CD4-positive, alpha-beta T cell (primary cell): ENCODE measurements at places on chromosomes 4 and X.

DNA sequence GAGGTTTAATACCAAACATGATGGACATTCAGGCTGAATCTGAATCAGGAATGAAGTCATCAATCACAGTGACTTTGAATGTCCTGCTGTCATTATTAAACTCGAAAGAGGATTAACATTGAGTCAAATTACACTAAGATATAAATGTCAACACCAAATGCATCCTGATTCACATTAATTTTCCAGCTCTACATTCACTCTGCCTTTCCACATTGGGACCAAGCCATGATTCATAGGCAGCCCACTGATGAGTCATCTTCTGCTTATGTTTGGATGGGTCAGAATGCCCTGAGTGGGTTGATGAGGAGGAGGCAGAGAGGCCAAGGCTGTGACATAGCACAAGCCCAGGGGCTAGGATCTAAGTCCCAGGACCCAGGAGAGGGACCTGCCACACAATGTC, 247.6 kb upstream of the RPS6KA3 start:
- DNase-seq = no peak

GRCh38 chr4:85637778-85638177, 162.8 kb downstream of the ARHGAP24 start:
- no peak for DNase-seq

- DNase-seq = no peak
Observed at GRCh38 chrX:45187731-45188130, 12.9 kb downstream of the DIPK2B start.

- no peak for DNase-seq
Observed at GRCh38 chrX:66328950-66329596, 165.0 kb downstream of the HEPH start.

- DNase-seq = no peak
Observed at GRCh38 chr4:121125498-121125885, 38.6 kb downstream of the TNIP3 start.

DNA sequence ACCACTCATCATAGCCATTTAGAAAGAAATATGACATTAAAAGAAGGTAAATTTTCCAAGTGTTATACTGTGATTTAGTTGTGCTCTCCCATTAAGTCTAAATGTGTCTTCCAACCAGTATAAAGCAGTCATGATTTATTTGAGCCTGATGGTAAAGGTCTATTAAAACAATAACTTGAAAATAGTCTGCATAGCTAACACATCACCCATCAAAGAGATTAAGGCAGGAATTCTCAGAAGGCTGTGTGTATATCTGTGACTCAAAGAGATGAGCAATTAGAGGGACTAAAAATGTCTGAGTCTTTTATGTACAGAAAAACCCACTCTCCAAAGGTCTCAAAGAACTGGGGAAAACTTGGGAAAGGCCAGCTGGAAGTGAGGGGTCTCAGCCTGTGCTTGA, 70.3 kb upstream of the IQCM start:
- no peak for DNase-seq

DNA sequence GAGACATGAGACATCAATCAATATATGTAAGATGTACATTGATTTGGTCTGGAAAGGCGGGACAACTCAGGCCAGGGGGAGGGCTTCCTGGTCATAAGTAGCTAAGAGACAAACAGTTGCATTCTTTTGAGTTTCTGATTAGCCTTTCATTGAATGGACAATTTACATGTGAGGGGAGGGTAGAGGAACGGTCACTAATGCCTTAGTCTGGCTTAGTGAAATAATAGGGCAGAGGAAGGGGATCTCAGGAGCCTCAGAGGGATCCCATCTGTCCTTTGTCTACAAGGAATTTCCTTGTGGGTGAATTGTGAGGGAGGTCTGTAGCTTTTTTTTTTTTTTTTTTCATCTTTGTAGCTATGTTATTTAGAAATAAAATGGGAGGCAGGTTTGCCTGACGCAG, 88.3 kb downstream of the GK start:
- no peak for DNase-seq

GRCh38 chr4:74456056-74456744, 11.3 kb downstream of the AREG start:
- DNase-seq = no peak

GRCh38 chrX:108735091-108735678, 1.2 kb downstream of the IRS4 start:
- DNase-seq = no peak

GRCh38 chr4:62644372-62644771, 1444.2 kb downstream of the ADGRL3 start:
- DNase-seq = no peak

- DNase-seq = no peak
Observed at GRCh38 chr4:105510245-105510644, 36.4 kb upstream of the PPA2 start.

- no peak for DNase-seq
Observed at GRCh38 chr4:41334182-41334581, 77.5 kb downstream of the UCHL1 start.

- no peak for DNase-seq
Observed at GRCh38 chr4:21885241-21885640, 63.3 kb downstream of the KCNIP4 start.

DNA sequence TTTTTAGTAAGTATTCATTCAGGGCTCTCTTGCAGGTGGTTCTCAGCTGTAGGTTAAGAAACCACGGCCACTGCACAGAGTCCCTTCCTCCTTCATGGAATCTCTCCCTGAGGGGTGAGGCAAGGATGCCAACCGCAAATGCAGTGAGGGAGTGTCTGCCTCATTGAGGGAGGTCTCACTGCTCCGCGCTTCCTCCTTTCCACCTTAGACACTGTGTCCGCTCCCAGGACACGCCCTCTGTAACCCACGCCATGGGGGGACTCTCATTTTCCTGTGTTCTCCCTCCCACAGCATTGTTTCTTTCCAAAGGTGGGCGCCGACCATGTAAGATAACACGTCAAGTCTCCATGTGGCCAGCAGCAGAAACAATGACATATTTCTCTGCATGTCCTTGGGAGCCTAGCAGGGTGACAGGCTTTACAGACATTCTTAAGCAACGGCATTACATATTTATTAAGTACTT, 63.2 kb downstream of the SEPSECS start:
- DNase-seq = no peak

DNA sequence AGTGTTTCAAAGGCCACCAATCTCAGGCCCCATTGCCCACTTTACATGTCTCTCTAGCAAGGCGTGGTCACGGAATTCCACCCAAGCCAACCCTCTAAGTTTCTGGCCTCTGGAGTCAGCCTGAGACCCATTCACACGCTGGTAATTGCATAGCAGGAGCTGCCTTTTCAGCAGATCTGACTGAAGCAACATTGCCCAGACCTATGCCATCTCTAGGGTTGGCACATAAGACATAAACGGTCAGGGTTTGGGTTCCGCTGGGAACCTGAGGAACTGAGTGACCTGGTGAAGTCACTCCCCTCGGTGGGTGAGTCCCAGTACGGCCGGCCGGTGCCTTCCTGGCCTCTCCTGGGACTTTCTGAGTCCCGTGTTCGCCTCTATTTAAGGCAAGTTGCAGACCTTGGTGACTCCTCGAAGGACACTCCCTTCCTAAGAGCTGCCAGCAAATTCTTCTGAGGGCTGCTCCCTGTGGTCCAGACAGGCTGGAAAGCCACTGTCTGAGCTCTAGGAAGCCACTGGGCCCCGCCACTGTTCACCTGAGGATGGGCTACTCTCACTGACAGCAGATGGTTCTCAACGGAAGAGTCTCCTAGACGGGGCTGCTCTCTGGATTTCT, 15.9 kb downstream of the CTAG1A start:
- DNase-seq = no peak

GRCh38 chrX:41616255-41616654, 72.5 kb upstream of the GPR34 start:
- DNase-seq = no peak

DNA sequence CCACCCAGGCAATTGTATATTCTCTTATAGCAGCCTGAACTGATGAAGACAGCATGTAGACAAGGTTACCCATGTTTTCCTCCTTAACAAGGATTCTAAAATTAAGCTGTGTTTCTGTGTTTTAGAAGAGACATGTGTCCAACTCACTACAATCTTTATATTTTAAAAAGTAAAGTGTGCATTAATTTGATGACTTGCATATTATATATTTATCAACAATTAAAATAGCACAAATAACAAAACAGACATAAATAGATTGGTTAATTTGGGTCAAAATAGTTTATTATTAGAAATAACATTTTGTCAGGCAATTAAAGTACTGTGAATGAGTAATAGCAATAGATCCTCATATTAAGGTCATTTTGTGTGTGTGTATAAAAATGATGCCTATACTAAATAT, 357.1 kb downstream of the PDGFC start:
- no peak for DNase-seq

GRCh38 chrX:39398963-39399261, 597.7 kb downstream of the MID1IP1 start:
- DNase-seq = no peak

- no peak for DNase-seq
Observed at GRCh38 chr4:54840430-54840829, 182.7 kb downstream of the KIT start.
